ENCODE measurements at places on chromosomes 7 and 10.

- no peak for DNase-seq
These were observed 189.2 kb downstream of the EBF3 start for GRCh38 chr10:129774736-129775401.

GRCh38 chr7:100132126-100132525 lies 5.4 kb downstream of the MBLAC1 start:
- DNase-seq, result no peak

GRCh38 chr7:133394369-133394768 lies 141.5 kb downstream of the EXOC4 start:
- no peak for DNase-seq

- DNase-seq, result no peak
These were observed at the start of gene AQP1 for GRCh38 chr7:30911561-30911969. AQP1 (plus strand) TSS chr7:30911853; CDS start chr7:30911910, 57 bp downstream.

GRCh38 chr10:133279326-133280226 lies 2.9 kb upstream of the ADAM8 start:
- DNase-seq, result no peak
